ENCODE measurements at places on chromosomes 11 and 22.

- DNase-seq: no peak
Measured at GRCh38 chr11:55707029-55707428, 45.0 kb downstream of the OR4C6 start.

DNA sequence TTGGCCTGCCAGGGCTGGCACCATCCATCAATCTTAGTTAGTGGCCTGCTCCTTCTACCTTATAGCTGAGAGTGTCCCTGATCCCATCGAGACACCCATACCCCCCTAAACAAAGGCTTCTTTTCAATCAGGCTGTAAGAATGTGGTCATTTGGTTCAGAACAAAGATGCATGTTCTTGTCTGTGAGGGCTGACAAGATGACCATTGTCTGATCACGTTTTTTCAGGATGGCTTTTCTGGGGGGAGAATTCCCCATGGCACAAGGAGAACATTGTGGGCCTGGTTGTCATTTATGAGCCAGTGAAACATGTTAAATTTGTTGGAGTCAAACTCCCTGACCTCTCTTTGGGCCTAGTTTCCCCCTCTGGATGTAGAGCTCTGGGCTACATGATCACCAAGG, 160.4 kb downstream of the INSC start:
- DNase-seq: no peak

DNA sequence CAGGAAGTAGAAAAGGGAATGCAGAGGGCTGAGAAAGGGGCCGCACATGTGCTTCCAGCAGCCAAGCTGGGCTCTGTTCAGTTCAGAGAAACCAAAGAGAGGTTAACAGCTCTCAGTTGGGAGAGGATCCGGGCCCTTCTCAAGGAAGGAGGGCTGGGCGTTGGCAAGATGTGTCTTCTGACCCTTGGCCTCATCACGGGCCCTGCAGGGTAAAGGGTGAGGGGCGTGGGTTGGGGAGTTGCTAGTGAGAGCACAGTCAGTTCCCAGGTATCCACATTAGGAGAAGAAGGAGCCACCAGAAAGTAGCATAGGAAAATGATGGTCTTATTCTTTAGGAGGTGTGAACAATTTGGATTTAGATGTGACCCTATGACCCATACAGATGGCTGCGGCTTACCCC, 73.0 kb downstream of the OSBP2 start:
- no peak for DNase-seq

DNA sequence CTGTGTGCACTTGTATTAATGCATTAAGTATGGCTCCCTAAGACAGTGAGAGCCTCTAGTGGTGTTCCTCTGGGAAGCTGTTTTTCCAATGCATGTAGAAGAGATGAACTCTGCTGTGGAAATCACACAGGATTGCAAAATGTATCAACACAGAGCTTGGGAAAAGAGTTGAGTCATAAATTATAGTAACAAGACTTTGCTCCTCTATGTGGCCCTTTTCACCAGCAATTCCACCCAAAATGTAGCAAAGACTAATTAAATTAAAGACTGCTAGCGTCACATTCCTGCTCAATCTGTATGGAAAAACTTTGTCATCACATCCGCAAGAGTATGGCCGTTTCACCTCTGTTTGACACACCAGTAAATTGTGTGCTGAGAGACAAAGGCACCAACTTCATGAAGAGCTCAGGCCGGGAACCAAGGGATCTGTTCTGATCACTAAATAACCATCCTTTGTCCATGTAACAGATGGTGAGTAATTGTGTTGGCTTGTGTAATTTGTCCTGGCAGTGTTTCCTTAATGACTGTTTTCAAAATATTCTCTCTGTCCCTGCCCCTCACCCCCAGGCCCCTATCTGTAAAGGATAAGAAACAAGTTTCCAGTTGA, 209.2 kb upstream of the SORL1-AS1 start:
- no peak for DNase-seq

DNA sequence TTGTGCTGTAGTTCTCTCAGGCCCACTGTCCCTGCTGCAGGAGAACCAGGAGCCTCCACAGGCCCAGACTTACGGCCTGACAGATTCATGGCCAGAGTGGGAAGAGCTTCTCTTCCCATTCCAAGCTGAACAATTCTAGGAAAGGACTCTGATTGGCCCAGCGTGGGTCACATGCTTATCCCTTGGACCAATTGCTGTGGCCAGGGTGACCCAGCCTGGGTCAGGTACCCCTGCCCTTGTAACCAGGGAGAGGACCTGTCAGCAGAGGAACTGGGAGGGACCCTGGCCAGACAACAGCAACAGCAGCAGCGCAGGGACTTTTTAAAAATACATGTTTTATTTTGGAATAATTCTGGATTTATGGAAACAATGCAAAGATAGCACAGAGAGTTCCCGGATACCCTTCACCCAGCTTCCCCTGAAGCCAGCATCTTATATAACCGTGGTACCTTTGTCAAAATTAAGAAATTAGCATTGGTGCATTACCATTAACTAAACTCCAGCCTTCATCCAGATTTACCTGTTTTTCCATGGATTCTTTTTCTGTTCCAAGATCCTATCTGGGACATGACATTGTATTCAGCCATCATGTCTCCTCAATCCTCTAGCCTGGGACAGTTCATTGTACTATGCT, 8.8 kb upstream of the ELFN2 start:
- no peak for DNase-seq

All from posterior cingulate gyrus (tissue), 11 donors.